Mucosa of gallbladder (tissue), 1 donor: ENCODE measurements at places on chromosomes 16 and 17. TPM values are rescaled to one million over a fixed set of nuclear protein-coding genes. Genes with fewer than 3 reads are reported as not detected.

DNA sequence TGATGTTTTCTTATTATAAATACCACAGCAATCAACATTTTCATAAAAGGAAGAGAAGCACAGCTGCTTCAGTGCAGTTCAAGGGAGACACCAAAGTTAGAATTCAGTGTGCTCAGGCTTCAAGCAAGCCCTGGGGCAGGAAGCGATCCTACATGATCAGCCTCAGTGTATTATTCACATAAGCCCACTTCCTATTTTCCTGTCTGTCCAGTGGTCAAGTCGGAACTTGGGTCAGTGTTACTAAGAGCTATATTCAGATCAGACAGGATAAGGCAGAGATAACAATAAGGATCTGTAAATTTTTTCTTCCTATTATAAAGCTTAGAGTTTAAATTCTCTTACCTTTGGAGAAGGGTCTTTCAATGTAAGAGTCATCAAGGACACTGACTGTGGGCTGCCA, 12.9 kb downstream of the HEATR6 start:
- no peak for DNase-seq

DNA sequence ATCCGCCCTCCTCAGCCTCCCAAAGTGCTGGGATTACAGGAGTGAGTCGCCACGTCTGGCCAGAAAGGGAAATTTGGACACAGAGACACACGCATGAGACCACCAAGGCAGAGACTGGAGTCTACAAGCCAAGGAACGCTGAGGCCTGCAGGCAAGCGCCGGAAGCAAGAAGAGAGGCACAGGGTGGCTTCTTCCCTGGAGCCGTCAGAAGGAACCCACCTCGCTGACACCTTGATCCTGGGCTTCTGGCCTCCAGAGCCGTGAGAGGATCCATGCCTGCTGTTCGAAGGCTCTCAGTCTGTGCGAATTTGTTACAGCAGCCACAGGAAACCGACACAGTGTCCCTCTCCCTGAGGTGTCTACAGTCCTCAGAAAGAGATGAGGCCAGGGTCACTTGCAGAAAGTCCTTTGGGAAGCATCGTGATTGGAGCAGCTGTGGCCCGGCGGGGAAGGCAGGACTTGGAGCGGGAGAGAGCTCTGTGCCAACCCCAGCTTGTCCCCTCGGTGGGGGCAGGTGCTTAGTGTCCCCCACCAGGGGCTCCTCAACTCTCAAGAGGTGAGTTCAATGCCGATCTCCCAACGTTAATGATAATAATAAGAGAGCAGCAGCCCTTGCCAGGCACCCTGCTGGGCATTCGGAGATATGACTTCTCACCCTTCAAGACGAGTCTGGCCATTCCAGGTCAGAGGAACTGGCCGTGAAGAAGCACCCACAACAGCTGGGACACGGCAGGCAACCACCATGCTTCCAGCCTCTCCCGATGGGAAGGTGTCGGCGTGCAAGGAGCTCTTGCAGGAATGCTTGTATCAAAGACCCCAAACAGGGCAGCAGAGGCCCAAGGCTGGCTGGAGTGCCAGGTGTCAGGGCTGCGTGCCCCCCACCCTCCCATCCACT, 68.4 kb upstream of the TNRC6C start:
- no peak for DNase-seq

CTRB1 gene
- 15.0 TPM for total RNA-seq

DNA sequence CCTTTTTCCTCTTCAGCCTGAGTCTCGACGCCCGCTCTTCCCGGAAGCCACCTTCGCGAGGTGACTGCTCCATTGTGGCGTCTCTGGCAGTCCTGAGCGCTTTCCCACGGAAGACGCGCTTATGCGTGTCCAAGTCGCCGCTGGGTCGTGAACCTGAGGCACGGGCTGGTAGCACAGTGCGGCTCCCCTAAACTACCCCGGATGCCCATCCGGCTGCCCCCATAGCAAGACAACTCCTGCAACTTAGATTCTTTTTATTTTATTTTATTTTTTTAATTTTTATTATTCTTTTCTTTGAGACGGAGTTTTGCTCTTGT, 2.1 kb upstream of the ESRP2 start:
- DNase-seq, result no peak

GRCh38 chr16:29925105-29925756, 795 bp downstream of the KCTD13 start:
- no peak for DNase-seq

DNA sequence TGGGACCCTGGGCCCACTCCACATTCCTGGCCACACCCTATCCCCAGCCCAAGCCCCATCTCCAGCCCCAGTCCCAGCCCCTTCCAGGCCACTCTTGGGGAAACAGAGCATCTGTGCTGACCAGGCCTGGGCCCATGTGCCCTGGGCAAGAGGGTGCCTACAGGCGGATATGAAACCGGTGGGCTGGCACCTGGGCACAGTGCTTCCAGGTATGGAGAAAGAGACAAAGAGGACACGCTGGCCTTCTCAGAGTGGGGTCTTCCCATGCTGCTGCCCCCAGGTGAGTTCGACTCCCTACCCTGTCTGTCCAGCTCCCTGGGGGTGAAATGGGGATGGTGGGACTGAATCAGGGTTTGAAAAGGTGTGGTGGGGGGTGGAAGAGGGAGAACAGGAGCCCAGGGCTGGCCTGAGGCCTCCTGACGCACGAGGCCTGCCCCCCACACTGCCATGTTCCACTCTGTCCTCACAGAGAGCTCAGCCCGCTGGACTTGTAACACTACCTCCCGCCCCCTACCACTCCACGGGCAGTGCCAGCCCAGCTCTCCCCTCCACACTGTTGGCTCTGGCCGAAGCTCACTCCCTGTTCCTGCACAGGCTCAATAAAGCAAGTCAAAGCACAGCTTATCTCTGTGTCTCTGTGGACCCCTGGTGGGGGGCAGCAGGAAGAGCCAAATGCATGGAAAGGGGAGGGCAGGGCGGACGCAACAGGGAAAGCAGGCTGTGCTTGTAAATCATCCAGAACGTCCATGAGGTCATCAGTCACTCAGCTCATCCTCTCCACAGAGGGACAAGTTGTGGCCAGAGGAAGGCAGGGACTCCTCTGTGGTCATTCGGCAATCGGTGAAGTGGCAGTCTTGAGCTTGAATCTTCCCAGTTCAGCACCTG, 71.1 kb upstream of the TMEM97 start:
- no peak for DNase-seq

TPSG1 gene
- total RNA-seq, result 1.6 TPM

- no peak for DNase-seq
Measured at GRCh38 chr17:65954148-65954449, 237.8 kb downstream of the CEP112 start.

OGFOD1 gene
- 34.2 TPM for total RNA-seq

HOXB2 gene
- total RNA-seq, result 23.4 TPM

GRCh38 chr17:82938486-82938872, 98.7 kb upstream of the ZNF750 start:
- DNase-seq, result no peak

DNA sequence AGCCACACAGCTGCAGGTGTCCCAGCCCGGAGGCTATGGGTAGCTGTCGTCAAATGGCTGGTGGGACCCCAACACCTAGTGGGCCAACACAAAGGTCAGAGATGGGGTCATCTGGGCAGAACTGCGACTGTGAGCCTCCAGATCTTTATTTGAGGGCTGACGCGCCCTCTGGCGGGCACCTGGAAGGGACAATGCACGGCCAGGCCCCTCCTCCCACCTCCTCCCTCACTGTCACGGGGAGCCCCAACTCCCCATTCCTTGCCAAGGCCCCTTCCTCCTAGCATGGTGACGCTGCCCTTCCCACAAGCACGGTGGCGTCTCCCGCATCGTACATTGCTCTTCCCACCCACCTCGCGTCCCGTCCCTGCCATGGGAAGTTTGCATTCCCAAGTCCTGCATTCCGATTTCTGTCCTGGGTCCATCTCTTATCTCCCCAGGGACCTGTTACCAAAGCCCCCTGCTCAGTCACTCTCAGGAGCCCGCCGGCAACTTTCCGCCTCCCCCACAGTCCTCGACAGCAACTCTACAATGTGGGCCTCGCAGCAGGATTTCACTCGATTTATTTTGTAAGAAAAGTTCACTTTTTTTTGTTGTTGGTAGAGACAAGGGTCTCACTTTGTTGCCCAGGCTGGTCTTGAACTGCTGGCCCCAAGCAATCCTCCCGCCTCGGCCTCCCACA, 1.0 kb downstream of the TLE7 start:
- no peak for DNase-seq
